Large intestine (tissue), 12 donors: ENCODE measurements at places on chromosomes 7 and 10. TPM values are rescaled to one million over a fixed set of nuclear protein-coding genes. Genes with fewer than 3 reads are reported as not detected.

Gene NPSR1
- polyA plus RNA-seq: 0.16 TPM

Gene OIT3
- 9.9 TPM for polyA plus RNA-seq

DNA sequence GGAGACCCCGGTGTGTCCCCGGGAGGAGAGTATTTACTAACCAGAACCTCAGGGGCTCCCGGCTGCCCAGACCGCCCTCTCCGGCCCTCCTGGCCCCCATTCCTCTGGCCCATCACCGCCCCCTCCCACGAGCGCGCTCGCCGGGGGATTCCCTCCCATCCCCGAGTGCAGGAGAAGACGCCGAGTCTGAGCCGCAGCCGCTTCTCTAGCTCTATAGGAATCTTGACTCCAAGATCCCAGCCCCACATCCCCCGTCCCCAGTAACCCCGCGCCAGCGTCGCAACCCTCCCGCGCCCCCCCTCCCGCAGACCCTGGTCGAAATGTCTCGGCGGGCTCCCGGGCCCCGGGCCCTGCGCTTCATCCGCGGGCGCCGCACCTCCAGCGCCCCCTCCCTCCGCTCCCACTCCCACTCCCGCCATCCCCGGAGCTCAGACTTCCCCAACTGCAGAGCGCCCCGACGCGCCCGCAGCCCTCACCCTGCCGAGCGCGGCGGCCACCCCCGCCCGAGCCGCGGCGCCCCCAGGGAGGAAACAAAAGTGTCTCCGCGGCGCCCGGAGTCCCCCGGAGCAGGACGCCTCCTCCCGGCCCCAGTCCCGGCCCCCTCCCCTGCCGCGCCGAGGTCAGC lies 541 bp downstream of the ELMO1 start:
- DNase-seq: no peak

Gene UCN3
- 11.4 TPM for polyA plus RNA-seq

Gene ZNF503
- 17.8 TPM for polyA plus RNA-seq

- DNase-seq: no peak
These were observed 1.8 kb downstream of the SEMA3C start for GRCh38 chr7:80916770-80917741.

- no peak for DNase-seq
These were observed 17.8 kb downstream of the AGMO start for GRCh38 chr7:15544050-15544449.

Gene UTF1
- polyA plus RNA-seq: not detected
